ENCODE measurements at places on chromosomes 11 and 22. TPM values are rescaled to one million over a fixed set of nuclear protein-coding genes. Genes with fewer than 3 reads are reported as not detected.

DNA sequence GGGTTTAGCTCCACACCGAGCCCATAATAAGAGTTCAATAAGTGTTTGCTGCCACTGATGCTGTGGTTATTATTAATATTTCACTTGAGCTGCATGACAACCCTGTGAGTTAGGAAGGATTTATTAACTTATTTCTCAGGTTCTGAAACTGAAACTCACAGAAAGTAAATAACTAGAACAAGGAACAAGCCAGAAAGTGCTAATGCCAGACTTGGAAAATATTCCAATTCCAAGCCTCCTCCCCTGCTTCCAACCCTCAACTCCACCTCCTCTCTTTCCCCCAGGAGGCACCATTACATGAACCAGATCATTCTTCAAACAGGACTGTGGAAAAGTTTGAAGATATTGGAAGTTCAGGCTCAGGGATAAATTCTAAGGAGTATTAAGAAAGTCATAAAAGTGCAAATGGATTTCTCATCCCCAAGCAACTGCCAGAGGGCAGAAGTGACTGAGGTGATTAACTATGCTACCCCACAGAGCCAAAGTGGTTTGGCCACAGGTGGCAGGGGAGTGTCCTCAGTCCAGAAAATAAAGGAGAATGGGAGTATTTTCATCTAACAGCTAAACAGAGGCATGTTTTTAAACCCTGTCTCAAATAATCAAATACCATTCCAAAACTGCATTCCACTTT lies 3.2 kb upstream of the FJX1 start:
- H3K4me1 ChIP-seq: peaks cover 7% of the 10 kb centered on the region
- H3K27me3 ChIP-seq: peaks cover 33% of the 10 kb centered on the region
- H3K36me3 ChIP-seq: no peaks in the 10 kb centered on the region
- DNase-seq: no peak
- H3K27ac ChIP-seq: no peak overlapping the region

GRCh38 chr11:129374081-129374992 lies 1.3 kb upstream of the BARX2 start:
- H3K4me1 ChIP-seq: peaks cover 22% of the 10 kb centered on the region
- peaks cover 85% of the 10 kb centered on the region for H3K27me3 ChIP-seq
- peak overlapping the region; percentile 75 for H3K4me3 ChIP-seq
- DNase-seq: no peak
- no peak overlapping the region for H3K27ac ChIP-seq
- H3K36me3 ChIP-seq: no peaks in the 10 kb centered on the region

GRCh38 chr11:106553304-106553703 lies 465.0 kb downstream of the GUCY1A2 start:
- H3K4me1 ChIP-seq: no peaks in the 10 kb centered on the region
- H3K4me3 ChIP-seq: no peak overlapping the region

GRCh38 chr11:115460512-115460911 lies 43.7 kb downstream of the CADM1 start:
- no peaks in the 10 kb centered on the region for H3K36me3 ChIP-seq
- no peak overlapping the region for H3K4me3 ChIP-seq
- DNase-seq: no peak
- H3K27ac ChIP-seq: no peak overlapping the region
- H3K4me1 ChIP-seq: no peaks in the 10 kb centered on the region

DNA sequence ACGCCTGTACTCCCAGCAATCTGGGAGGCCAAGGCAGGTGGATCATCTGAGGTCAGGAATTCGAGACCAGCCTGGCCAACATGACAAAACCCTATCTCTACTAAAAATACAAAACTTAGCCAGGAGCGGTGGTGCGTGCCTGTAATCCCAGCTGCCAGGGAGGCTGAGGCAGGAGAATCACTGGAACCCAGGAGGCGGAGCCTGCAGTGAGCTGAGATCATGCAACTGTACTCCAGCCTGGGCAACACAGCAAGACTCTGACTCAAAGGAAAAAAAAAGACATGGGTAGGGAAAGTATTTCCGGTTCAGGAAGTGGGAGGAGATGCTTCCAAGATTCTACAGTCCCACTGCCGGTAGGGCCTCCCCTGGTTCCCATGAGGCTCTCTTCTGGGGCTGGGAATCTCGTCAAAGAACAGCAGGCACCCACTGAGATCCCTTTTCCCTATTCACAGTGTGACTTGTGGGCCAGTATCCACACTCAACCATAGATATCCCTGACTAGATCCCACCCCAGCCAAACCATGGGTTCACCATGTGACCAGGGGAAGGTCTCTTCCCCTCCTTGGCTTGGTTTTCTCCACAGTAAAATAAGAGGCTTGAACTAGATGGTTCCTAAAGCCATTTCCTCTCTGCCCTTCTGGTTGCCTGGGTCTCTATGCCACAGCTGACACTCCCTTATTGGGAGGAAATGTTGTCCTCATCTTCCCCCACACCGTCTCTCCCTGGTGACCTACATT lies 443.3 kb downstream of the BUD13 start:
- no peaks in the 10 kb centered on the region for H3K27me3 ChIP-seq
- H3K4me1 ChIP-seq: no peaks in the 10 kb centered on the region
- no peak for DNase-seq
- H3K27ac ChIP-seq: no peak overlapping the region
- no peak overlapping the region for H3K4me3 ChIP-seq
- H3K36me3 ChIP-seq: no peaks in the 10 kb centered on the region

DNA sequence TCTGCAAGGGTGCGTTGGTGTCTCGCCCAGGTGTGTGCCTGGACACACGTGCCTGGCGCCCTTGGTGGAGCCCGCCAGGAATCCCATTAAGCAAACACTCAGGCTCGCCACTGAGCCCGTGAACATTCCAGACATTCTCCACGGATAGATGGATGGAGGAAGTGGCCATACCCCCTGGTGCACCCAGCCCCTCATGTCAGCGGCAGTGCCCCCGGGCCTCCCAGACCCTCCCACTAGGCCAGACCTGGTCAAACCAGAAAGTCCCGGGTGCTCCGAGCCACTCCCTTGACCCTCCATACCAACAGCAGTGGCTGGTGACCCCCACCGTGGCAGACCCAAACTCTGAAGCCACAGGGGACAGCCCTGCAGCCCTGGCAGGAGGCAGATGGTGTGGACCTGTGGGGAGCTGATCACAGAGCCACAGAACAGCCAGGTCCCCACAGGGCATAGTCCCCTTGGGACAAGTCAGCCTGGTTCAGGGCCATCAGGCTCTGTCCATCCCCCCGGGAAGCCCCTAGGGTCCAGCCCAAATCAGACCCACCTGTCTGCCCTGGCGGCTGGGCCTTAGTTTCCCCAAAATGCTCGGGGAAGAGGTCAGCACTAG lies 1.9 kb downstream of the EPS8L2 start:
- H3K36me3 ChIP-seq: no peaks in the 10 kb centered on the region
- no peak overlapping the region for H3K27ac ChIP-seq
- DNase-seq: no peak
- peaks cover 18% of the 10 kb centered on the region for H3K27me3 ChIP-seq
- no peak overlapping the region for H3K4me3 ChIP-seq

The ROM1 gene
- total RNA-seq: 1.4 TPM

DNA sequence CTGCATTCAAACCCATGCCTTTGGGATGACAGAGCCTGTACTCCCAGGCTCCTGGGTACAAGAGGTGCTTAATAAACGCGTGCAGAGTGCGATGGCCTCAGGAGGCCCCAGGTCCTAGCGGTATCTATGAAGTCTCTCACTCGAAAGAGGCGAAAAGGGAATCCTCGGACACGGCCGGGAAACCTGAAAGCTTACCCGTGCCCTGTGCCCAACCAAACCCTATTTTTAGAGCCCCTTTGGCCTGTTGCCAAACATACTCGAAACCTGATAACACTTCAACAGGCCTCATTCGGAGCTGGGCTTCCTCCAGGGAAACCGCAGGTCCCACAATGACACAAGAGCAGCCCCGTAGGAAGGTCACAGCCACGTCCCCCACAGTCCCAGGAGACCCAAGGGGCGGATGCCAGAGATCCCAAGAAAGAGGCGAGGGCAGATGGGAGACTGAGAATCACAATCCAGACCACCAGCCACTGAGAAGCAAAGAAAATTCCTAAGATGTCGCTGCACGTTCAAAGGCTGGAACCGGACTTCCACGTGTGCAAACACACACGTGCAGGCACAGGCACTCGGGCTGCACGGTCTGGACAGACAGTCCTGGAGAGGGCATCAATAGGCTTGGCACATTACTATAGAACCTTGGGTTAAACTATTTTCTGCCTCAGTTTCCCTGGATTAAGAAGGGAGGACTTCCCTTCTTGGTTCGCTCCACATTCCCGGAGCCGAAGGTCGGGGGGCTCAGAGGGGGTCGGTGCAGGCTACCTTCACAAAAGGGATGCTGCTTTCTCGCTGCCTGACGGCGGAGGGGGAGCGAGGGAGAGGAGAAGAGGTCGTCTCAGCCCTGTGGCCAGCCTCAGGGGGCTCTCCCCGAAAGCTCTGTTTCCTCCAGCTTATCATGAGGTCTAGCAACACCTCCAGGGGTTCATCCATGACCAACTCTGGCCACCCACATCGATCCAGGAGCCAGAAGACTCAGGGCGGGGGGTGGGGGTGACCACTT lies 8.2 kb downstream of the PDGFB start:
- H3K4me3 ChIP-seq: peak overlapping the region; percentile 37
- peaks cover 4% of the 10 kb centered on the region for H3K36me3 ChIP-seq
- H3K27me3 ChIP-seq: peaks cover 65% of the 10 kb centered on the region
- H3K27ac ChIP-seq: peak overlapping the region; percentile 1
- no peak for DNase-seq
- H3K4me1 ChIP-seq: peaks cover 40% of the 10 kb centered on the region

DNA sequence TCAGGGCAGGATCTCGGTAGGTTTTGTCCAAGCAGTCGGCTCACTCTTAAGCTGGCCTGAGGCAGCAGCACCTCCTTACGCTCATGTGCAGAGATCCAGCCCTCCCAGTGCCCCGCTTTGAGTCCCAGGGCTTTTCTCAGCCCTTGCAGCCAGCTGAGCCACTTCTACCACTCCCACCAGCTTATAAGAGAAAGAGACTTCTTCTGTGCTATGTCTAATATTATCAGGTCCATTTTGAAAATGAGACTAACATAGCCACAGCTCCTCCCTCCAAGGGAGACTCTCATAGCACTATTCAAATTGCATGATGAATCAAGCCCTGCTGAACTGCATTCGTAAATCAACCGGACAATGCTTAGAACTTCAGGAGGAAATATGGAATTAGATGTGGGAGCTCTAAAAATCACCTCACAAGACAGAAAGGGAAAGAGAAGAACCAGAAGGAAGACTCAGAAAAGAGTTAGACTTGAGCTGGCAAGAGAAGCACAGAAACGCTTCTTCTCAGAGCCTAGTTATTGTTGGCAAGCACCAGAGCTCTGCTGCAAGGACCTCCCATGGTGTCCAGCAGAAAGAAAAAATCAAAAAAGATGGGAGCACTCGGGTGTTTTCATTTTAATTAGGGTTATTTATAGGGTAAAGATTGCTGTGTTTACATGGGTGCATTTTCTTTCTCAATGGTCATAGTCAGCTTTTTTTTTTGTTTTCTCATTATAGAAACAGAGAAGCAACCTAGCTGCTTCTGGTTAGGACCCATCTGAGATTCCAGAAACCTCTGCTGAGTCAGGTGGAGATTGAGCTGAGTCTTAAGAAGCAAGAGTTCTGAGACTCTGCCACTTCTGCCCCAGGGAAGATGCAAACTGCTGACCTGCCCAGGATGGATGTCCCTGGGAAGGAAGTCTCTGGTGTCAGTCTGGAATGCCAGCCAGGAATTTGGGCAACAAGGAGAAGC lies 181.4 kb downstream of the ETS1 start:
- H3K27ac ChIP-seq: no peak overlapping the region
- H3K4me3 ChIP-seq: no peak overlapping the region
- no peaks in the 10 kb centered on the region for H3K36me3 ChIP-seq
- H3K4me1 ChIP-seq: peaks cover 7% of the 10 kb centered on the region
- no peak for DNase-seq

The BCO2 gene
- 1.2 TPM for total RNA-seq

- H3K27me3 ChIP-seq: no peaks in the 10 kb centered on the region
- peaks cover 56% of the 10 kb centered on the region for H3K4me1 ChIP-seq
- DNase-seq: no peak
- H3K36me3 ChIP-seq: peaks cover 48% of the 10 kb centered on the region
- H3K27ac ChIP-seq: no peak overlapping the region
These were observed 6.7 kb downstream of the ZBTB44 start for GRCh38 chr11:130308059-130308458.

The CYTH4 gene
- 45.9 TPM for total RNA-seq

The TREH gene
- not detected for total RNA-seq

GRCh38 chr11:47324520-47324919 lies 28.0 kb downstream of the MYBPC3 start:
- no peaks in the 10 kb centered on the region for H3K27me3 ChIP-seq
- H3K27ac ChIP-seq: no peak overlapping the region
- no peak for DNase-seq
- peaks cover 37% of the 10 kb centered on the region for H3K36me3 ChIP-seq
- no peaks in the 10 kb centered on the region for H3K4me1 ChIP-seq

DNA sequence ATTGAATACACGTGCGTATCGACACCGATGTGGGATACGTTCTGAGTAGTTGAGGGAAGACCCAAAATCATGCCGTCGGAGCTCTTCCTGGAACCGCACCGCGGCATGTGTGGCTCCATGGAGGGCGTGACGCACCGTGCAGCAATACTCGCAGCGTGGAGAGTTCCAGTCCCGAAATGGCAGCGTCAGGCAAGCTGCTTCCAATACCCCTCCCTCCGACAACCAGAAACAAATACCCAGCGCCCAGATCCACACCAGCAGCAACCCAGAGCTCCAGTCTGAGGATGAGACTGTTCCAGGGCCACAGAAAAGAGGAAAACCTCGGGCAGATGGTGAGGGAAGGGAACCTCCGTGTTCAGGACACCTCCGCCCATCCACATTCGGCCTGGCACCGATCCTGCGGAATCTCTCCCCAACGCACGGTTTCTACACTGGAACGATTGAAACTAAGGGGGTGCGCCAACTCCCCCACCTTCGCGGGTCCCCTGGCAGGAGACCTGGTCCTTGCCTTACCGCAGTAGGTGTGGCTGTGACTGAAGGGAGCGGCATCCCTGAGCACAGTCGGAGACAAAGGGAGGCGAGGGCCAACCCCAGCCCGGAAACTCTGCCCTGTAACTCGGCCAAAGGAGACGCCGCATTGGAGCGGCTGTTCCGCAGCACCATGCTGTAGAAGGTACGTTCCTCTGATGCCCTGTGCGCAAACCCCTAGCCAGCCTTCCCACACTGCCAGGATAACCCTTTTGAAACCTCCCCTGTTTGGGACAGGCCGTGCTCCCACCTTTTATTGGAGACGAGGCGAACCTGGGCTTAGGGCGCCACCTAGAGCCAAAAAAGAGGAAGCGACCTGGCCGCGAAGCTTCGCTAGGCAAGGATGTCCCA lies 28.2 kb downstream of the DBX1 start:
- H3K4me1 ChIP-seq: peaks cover 9% of the 10 kb centered on the region
- peak; percentile 20 for DNase-seq
- H3K27ac ChIP-seq: no peak overlapping the region
- peak overlapping the region; percentile 57 for H3K4me3 ChIP-seq
- no peaks in the 10 kb centered on the region for H3K36me3 ChIP-seq
- H3K27me3 ChIP-seq: peaks cover 28% of the 10 kb centered on the region

The CDC45 gene
- 101 TPM for total RNA-seq

The RAG2 gene
- not detected for total RNA-seq

- H3K36me3 ChIP-seq: peaks cover 15% of the 10 kb centered on the region
- H3K27me3 ChIP-seq: peaks cover 6% of the 10 kb centered on the region
- peaks cover 38% of the 10 kb centered on the region for H3K4me1 ChIP-seq
- peak overlapping the region; percentile 59 for H3K27ac ChIP-seq
- DNase-seq: no peak
- peak overlapping the region; percentile 35 for H3K4me3 ChIP-seq
These were observed 651 bp upstream of the CARD16 start for GRCh38 chr11:105045676-105046296.

GRCh38 chr11:19879307-19880087 lies 166.9 kb downstream of the NAV2 start:
- no peaks in the 10 kb centered on the region for H3K27me3 ChIP-seq
- no peaks in the 10 kb centered on the region for H3K4me1 ChIP-seq
- no peak overlapping the region for H3K4me3 ChIP-seq
- H3K36me3 ChIP-seq: no peaks in the 10 kb centered on the region
- no peak overlapping the region for H3K27ac ChIP-seq

Measured in activated T-helper 2 cell treated with anti-CD3 and anti-CD28 coated beads, Interferon-gamma antibody, Interleukin-2, Interleukin-4, amounts not matched to agents 10 μg/mL and 5 μg/mL and 100 μg/mL, durations not matched to agents 14 hours and 24 hours and 36 hours (primary cell).